Naive thymus-derived CD4-positive, alpha-beta T cell (primary cell): ENCODE measurements at places on chromosomes 5 and 9.

DNA sequence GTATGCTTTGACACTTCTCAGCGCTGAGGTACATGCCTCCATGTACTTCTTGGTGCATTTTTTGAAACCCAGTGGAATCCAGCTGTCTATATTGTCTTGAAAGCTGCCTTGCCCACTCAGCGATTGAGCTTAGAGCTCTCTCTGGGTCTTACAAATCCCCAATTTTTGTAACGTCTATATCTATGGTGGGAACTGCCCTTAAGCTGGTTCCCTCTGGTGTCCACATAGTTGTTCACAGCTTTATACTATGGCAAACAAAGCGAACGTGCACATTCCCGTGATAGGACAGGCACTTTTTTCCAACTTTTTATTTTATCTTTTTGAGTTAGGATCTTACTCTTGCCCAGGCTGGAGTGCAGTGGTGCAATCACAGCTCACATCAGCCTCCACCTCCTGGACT, 20.9 kb downstream of the CDHR2 start:
- no peak for DNase-seq

- no peak for DNase-seq
Observed at GRCh38 chr9:136021872-136022681, 60.9 kb upstream of the UBAC1 start.

DNA sequence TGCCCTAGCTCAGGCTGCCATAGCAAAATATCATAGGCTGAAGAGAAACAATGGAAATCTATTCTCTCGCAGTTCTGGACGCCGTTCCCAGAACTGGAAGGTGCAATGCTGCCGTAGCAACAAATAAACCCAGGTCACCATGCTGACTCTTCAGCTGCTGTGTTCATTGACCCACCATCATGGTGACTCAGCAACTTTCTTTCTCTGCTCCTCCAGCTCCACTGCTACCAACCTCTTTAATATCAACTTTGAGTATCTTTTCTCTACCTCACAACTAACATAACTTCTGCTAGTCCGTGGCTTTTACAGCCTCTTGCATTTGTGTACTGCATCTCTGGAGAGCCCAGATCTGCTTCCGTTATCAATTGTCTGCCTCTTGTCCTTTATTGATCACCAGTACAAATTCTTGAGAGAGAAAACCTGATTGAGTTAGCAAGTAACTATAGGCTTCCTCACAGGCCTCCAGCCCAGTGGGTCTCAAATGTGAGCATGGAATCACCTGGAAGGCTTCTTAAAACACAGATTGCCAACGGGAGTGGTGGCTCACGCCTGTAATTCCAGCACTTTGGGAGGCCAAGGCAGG, 47.3 kb upstream of the SLC30A5 start:
- DNase-seq, result no peak

DNA sequence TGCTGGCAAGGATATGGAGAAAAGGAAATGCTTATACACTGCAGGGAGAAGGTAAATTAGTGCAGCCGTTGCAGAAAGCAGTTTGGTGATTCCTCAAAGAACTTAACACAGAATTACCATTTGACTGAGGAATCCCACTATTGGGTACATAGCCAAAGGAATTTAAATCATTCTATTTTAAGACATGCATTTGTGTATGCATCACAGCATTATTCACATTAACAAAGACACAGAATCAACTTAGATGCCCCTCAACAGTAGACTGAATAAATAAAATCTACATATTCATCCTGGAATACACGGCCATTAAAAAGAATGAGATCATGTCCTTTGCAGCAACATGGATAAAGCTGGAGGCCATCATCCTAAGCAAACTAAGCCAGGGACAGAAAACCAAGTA, 510.1 kb upstream of the CDH9 start:
- DNase-seq, result no peak

GRCh38 chr9:120532475-120532874, 47.5 kb downstream of the CDK5RAP2 start:
- no peak for DNase-seq

- DNase-seq, result no peak
Observed at GRCh38 chr9:99936947-99937587, 30.6 kb downstream of the STX17 start.

- DNase-seq, result no peak
Observed at GRCh38 chr5:80109646-80110478, 74.7 kb downstream of the THBS4 start.

- no peak for DNase-seq
Observed at GRCh38 chr5:137082951-137083350, 416.2 kb downstream of the SPOCK1 start.

DNA sequence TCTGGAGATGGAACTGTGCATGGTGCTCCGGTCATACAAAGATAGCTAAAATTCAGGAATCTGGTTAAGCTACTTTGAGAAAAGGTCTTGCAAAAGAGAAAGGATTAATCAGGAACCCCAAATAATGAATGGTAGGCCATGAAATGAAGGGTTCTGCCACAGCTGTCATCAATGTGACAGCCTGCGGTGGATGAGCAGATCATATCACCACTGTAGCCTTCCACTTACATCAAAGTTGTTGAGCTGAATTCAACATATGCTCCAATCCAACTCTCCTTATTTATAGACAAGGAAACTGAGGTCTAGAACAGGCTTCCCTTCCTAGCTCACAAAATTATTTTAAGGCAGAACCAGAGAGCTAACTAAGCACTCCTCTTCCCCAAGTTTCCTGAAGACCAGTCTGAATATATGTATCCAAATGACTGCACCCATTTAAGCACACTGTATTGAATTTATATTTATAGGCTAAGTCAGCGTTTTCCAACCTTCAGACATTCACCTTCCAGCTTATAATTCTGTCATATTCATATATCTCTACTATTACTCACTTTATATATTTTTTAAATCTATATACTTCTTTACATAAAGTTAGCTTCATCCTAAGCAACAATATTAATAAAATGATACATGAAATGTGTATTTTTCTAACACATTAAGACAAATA, 13.9 kb upstream of the PTGER4 start:
- DNase-seq, result no peak

- DNase-seq, result no peak
Observed at GRCh38 chr9:118209343-118209742, 505.1 kb downstream of the TLR4 start.

DNA sequence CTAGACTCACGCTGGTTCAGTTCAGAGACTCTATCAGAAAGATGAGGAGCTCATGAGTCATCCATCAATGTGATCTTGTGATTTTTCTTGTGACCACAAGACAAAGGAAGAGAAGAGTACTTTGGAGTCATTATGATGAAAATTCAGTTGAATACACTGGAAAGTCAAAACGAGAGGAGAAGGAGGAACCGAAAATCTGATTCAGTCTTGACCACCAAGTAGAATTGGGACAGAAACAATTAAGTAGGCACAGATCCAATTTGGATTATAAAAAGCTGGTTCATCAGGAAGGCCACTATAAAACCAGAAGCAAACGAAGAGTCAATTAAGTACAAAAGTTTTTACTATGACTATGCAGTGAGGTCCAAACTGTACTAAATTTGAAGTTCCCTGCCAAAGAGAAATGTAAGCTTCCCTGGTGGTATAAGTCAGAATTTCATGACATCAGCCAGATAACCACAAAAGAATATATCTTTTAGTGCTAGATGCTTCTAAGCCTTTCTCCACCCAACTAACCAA, 90.9 kb downstream of the THBS4 start:
- DNase-seq, result no peak

- DNase-seq, result no peak
Observed at GRCh38 chr9:95777136-95777535, 98.4 kb upstream of the ERCC6L2 start.

DNA sequence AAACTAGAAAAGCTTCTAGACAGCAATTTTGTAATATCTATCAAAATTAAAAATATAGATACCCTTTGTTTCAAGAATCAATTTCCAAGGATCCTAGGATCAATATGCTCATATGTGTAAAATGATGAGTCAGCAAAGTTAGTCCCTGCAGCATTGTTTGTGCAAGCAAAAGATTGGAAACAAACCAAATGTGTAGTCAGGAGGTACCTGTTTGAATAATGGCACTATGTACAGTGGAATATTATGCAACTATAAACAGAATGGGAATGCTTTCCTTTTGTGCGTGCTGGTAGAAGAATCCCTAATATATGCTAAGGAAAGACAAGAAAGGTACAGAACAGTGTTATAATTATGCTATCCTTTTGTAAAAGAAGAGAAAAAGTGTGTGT, 58.5 kb upstream of the PJA2 start:
- no peak for DNase-seq

GRCh38 chr9:106829666-106830408, 33.1 kb upstream of the ZNF462 start:
- no peak for DNase-seq

DNA sequence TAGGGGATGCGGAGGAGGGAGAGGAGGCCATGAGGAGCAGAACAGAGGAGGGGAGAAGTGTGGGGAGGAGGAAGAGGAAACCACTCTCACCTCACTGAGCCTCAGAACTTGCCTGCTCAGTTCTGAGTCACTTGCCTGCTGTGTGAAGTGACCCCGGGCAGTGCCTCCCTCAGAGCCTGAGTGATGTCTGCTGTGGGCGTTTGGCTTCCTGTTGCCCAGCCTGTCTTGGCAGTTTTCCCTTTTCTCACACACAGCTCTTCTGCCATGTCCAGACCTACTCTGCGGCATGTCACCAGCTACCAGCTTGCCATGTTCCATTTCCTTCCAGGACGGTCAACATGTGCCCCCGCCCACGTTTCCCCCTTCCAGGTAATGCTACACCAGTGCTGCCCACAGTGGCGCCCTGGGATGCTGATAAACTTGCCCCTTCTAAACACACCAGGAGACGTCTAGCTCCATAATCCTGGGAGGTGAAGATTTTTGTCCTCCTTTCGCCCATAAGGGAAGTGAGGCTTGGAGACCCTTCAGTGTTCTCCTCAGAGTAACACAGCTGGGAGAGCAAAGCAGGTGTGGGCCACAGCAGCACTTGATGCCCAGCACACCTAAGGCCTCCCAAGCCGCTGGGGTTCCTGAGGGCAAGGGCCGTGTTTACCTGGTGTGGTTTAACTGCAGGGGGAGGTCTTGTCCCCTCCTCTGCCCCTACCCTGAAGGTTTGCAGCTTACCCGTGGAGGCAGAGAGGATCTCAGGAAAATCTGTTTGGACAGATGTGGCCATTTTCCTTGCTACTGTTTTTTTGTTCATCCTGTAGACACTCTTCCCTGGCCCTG, 63.8 kb upstream of the RNF130 start:
- no peak for DNase-seq
